ENCODE measurements at places on chromosomes 2 and 18.

DNA sequence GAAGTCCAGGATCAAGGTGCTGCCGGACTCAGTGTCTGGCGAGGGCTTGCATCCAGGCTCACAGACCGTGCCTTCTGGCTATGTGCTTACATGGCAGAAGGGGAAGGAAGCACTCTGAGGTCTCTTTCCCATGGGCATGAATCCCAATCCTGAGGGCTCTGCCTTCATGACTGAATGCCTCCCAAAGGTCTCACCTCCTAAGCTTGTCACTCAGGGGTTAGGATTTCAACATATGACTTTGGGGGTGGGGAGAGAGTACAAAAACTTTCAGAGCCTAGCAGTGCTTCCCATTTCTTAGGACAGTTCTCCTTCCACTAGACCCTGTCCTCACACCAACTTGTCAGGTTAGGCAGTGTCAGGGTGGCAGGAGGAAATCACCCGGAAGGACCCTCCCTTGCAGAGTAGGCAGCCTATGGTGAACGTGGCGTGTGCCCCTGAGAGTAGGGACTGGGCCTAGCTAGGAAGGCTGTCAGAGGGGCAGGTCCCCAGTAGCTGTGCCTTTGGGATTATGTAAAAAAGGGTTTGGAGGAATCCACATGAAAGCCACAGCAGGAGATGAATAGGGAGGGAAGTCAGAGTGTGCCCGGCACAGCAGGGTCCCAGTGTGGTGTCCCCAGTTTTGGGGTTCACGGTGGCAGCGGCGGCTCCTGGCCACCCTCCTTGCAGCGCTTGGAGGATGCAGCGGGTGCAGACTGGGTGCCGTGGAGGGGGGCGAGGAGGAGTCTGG, 233.3 kb downstream of the LDLRAD4 start:
- no peak overlapping the region for H3K4me3 ChIP-seq
- H3K4me1 ChIP-seq: peaks cover 25% of the 10 kb centered on the region
- H3K27me3 ChIP-seq: no peaks in the 10 kb centered on the region
- no peaks in the 10 kb centered on the region for H3K36me3 ChIP-seq

- H3K27ac ChIP-seq: no peak overlapping the region
- no peak for DNase-seq
- no peak overlapping the region for H3K4me3 ChIP-seq
Observed at GRCh38 chr2:133489146-133489545, 79.1 kb downstream of the NCKAP5 start.

DNA sequence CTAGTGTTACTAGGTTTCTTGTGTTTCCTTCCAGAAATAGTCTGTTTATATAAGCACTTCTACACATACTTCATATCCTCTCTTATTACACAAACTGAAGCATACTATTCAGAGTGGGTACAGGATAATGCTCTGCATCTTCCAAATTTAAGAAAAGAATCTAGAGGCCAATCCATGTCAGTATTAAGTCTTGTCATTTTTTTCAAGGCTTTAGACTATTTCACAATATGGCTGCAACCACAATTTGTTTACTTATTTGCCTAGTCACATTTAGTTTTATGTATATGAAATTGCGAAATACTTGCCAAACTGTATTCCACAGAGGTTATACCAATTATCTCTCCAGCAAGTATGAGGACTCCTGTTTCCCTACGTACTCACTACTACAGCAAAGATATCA, 27.9 kb downstream of the IWS1 start:
- no peaks in the 10 kb centered on the region for H3K4me1 ChIP-seq
- no peak overlapping the region for H3K4me3 ChIP-seq
- no peaks in the 10 kb centered on the region for H3K27me3 ChIP-seq
- peaks cover 97% of the 10 kb centered on the region for H3K36me3 ChIP-seq

- DNase-seq: no peak
- peaks cover 8% of the 10 kb centered on the region for H3K36me3 ChIP-seq
- H3K27me3 ChIP-seq: no peaks in the 10 kb centered on the region
- H3K27ac ChIP-seq: no peak overlapping the region
Observed at GRCh38 chr2:25322312-25322711, 19.4 kb downstream of the DNMT3A start.

DNA sequence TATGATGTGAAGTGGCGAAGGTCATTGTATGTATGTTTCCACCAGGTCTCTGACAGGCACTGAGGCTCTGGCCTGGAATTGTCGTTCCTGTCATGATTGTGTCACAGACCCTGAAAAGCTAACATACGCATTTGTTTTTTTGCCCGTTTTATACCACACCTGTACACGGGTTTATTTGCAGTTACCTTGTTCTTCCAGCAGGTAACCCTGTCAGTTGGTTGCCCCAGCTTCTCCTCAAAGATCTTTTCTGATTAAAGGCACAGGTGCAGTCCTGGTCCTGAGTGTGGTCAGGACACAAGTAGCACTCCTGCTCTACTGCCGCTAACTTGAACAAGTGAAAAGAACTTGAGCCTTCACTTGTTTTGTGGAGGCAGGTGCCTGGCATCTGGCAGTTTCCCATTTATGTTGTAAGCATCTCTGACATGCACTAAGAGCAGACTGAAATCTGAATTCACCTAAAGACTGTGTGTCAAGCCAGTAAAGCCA, 19.9 kb downstream of the CD8A start:
- H3K4me3 ChIP-seq: no peak overlapping the region
- peaks cover 98% of the 10 kb centered on the region for H3K36me3 ChIP-seq
- no peak overlapping the region for H3K27ac ChIP-seq
- no peaks in the 10 kb centered on the region for H3K27me3 ChIP-seq
- peaks cover 9% of the 10 kb centered on the region for H3K4me1 ChIP-seq

DNA sequence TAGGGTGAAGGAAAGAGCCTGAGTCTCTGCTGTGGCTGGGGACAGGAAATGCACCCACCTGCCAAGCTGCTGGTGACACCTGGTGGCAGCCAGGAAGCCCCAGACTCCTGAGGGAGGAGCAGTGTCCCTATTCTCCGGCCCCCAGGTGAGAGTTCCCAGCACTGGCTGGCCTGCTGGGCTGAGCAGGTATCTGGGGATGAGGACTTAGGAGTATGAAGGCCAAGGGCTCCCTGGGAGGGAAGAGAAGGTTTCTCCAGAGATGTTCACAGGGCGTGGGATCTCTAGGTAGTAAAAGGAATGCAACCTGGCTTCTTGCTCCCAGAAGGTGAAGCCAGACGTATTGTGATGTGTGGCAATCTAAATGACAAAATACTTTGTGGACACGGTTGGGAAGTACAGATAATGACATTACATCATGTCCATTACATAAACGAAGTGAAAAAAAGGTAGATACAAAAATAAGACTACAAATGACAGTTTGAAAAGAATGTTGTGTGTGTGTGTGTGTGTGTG, 75.8 kb upstream of the SLC1A4 start:
- no peak for DNase-seq
- H3K4me3 ChIP-seq: no peak overlapping the region
- H3K4me1 ChIP-seq: peaks cover 4% of the 10 kb centered on the region
- no peaks in the 10 kb centered on the region for H3K36me3 ChIP-seq
